LHCN-M2 (cell line): ENCODE measurements at places on chromosomes 11 and 22. TPM values are rescaled to one million over a fixed set of nuclear protein-coding genes. Genes with fewer than 3 reads are reported as not detected.
A peak's percentile ranks its signal among the peaks of the same experiment; 100 is the strongest.

- DNase-seq: no peak
Measured at GRCh38 chr11:23919455-23919854, 577.4 kb upstream of the LUZP2 start.

CST6 gene
- total RNA-seq: not detected in 2 replicates

DNA sequence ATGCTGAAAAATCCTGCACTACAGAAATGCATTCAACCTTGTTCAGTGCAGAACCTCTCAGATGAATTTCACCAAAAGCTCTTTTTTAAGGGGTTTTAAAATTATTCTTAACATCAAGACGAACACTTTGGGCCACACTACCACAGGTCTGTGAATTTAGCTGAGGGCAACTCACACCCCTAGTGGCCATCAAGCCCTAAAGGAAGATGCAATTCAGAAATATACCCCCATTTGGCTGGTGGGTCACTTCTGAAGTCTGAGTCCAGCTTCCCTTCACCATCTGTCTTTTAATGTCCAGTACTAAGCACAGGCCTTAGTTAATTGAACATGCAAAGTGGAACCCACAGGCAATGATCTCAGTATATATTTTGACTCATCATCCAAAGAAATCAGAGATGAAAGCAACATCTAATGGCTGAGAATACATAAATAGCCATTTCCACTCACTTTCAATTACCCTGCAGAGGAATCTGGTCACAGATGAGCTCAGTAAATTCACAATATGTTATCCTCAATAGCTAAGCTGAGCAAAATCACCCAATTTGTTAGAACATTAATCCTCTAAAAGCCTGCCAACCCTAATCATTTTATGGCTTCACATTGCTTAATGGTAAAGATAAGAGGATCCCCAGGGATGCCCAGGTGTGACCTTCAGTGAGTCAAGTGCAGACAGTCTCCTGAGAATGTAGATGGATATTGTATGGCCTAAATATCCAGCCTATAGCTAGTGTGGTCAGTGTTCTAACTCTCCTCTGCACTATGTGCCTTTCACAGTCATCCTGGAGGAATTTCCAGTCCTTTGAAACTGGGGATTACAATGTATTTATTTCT is 50.3 kb downstream of the FAM76B start:
- DNase-seq: no peak

DNA sequence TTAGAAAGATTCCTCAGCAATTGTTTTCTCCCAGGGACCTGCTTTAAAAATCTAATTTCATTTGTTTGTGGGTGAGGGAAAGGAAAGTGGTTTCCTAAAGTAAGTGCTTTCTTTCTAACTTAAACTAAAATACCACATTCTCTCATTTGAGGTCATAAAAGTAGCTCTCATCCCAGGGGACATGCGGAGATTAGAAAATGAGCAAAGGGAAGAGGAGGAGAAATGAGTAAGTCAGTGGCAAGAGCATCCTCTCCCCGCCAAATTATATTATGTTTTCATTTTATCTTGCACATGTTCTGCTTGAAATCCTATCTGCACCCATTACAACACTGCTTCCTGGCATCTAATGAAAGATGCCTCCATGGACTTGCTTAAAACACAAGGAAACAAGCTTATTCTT is 191.4 kb downstream of the ARHGAP42 start:
- DNase-seq: peak; percentile 90

DNA sequence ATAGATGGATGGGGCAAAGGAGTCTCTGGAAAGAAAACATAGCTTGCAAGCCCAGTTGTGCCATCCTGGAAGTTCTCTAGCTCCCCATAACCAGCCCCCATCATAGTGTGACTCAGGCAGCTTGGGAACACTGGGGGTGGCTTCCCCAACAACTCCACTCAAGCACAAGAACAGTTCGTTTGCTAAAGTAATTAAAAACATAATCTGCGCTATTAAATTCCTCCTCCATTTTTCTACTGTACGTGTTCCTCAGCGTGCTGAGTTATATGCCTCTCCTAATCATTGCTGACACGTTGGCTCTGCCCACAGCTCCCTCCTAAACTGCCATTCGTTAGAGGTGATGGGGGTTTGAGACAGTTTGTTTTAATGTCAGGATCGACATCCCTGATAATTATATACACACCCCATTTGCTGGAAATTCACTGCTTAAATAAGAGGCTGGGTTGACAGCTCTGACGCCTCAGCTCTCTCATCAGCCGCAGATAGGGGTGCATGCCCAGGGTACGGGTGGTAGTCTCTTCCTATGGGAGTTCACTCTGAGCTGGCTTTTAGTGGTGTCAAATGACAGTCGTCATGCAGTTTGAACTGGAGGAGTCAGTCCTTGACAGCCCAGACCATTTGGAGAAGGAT is 59.5 kb upstream of the SEZ6L start:
- no peak for DNase-seq
